ENCODE measurements at places on chromosomes 11 and 22.

DNA sequence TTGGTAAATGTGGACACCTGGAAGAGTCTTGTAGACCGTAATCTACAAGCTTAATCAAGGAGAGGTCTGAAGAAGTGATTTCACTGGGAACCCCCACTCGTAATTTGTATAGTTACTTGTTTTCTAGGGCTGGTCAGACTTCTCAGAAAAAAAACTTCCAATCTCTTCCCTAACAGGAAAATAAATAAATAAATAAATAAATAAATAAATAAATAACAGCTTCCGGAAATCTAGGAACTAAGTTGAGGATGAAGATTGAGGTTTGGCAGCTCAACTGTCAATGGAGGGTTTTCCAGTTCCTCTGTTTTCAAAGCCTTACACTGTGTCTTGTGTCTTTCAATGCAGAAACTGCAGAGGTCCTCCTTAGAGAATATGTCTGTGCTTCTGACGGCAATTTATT is 17.7 kb upstream of the TYR start:
- no peak for DNase-seq

DNA sequence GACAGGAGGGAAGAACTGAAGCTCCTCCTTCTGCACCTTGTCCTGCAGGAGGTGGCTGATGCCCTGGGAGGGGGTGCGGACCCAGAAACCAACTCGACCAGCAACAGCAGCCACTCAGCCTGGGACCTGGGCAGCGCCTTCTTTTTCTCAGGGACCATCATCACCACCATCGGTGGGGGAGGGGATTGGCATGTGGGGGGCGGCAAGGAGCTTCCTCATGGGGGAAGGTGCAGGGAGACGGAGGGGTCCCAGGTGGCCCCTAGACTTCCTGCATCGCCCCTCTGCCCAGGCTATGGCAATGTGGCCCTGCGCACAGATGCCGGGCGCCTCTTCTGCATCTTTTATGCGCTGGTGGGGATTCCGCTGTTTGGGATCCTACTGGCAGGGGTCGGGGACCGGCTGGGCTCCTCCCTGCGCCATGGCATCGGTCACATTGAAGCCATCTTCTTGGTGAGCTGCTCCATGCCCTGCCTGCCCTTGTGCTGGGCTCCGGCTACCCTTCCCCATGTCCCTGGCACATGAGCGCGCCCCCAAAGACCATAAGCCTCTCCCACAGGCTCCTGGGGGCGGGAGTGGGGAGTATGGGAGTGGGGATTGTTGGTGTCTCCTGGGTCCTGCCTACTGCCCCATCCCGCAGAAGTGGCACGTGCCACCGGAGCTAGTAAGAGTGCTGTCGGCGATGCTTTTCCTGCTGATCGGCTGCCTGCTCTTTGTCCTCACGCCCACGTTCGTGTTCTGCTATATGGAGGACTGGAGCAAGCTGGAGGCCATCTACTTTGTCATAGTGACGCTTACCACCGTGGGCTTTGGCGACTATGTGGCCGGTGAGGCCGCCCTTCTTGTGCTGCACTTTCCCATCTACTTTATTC is 3.1 kb upstream of the CATSPERZ start:
- no peak for DNase-seq

- peak; percentile 1 for DNase-seq
Observed at GRCh38 chr11:81070948-81071347, 1630.1 kb upstream of the TENM4 start.

- DNase-seq = no peak
Observed at GRCh38 chr22:20240447-20240764, 27.7 kb downstream of the RTN4R start.

DNA sequence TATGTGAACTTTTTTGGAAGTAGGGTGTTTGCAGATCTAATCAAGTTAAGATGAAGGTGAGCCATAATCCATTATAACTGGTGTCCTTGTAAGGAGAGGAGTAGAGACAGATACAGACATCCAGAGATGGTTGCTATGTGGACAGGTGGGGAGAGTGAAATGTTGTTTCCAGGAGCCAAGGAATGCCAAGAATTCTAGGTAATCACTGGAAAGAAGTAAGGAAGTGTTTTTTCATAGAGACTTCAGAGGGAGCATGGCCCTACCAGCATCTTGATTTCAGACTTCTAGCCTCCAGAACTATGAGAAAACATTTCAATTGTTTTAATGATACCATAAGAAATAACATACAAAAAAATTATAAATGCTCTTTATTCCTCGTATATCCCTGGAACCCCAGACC is 320.5 kb upstream of the ANO3 start:
- no peak for DNase-seq

GRCh38 chr11:12403122-12403996 is 26.0 kb downstream of the PARVA start:
- DNase-seq = no peak

GRCh38 chr11:69390561-69390960 is 90.9 kb upstream of the LINC01488 start:
- DNase-seq = no peak

DNA sequence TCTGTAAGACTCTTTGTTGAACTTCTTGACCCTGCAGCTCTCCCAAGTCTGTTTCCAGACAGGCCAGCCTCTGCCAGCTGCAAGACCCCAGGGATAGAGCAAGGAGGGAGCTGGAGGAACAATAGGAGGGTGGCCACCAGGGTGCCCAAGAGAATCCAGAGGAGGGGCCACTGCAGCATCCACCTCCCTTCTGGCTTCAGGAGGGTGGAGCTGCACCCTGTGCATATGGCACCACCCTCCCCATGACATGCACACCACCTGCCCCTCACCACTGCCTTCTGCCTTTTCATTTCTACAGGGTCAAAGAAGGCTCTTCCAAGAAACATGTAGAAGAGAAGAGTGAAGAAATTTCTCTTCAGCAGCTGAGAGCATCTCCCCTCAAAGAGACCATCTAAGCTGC is 20.1 kb upstream of the POLA2 start:
- no peak for DNase-seq

DNA sequence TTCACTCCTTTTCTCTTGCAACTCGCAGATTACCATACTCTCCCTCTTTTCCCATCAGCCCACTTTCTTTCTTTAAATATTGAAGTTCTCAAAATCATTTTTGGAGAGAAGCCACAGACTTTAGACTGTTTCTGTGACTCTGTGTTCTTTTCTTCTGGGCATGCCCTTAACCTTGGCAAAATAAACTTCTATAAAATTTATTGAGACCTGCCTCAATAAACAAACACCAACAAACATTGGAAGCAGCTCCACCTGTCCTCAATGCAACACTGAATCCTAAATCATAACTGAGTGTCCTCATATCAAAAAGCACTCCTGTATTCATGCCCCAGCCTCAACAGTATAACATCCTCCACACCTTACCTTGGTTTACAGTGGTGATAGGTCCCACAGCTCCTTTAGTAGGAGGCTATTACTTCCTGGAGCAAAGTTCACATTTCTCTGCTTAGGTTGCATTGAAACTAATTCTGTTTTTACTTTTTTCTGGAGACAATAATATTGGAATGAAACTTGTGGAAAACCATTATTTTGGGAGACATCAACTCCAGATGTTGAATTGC is 320.0 kb upstream of the LRRC4C start:
- DNase-seq = no peak

DNA sequence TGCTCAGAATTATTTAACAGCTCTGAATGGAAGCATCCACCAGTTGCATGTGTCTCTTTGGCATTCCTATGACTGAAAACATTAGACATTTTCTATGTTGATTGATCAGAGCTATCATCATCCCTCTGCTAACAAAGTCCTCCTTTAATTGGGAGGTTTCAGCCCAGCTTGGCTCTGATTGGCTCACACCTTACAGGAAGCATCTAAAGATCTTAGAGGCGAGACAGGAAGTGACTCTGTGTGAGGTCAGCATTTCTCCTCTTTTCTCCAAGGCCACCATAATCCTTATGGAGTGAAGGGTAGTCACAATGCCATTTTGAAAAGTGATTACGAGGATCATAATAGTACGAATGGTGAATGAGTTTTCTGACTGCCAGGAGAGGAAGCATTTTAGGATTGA is 260.8 kb downstream of the MIAT start:
- DNase-seq = no peak

DNA sequence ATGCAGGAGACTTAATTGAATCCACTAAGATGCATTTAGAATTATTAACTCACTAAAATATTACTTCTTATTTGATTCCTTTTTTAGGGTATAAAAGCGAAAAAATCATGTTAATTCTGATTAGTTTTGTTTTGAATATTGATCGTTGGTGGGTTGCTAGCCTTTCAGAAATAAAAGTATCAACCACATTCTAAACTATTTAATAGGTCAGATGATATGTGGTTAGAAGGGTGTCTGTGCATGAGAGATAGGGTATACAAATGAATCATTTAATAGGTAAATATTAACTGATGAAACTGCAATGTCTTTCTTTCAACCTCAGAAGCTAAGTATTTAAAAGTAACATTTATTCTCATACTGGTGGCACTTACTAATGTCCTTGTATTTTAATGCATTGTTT is 515.1 kb downstream of the CNTN5 start:
- DNase-seq = no peak

DNA sequence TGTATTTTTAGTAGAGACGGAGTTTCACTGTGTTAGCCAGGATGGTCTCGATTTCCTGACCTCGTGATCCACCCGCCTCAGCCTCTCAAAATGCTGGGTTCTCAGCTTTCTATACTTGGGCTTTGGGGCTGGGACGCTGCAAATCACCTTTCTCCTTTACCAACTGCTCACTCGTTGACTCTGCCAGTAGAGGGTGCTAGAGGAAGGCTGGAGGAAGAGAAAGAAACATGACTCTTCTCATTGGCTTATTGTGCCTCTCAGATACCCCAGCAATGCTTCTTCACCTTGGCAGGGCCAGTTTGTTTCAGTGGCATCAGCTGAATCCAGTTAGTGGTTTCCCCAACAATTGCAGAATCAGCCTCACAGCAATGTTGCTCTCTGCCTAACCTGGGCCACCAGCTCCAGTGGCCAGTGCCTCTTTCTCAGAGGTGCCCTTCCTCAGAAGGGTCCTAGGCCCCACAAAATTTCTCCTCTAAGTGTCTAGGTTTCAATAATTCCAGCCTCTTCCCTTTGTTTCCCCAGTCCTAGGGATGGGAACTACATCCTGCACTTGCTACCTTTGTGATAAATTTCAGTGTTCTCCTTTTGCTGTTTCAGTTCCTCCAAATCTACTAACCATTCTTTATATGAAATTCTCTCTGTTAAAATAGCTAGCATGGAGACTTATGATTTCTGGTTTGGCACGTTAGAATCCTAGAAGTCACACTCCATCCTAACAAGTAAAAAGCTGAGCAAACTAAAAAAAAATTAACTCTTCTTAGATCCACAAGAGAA is 71.5 kb upstream of the VSTM5 start:
- DNase-seq = peak; percentile 12

- DNase-seq = no peak
Observed at GRCh38 chr11:134475951-134476350, 63.9 kb upstream of the B3GAT1 start.

DNA sequence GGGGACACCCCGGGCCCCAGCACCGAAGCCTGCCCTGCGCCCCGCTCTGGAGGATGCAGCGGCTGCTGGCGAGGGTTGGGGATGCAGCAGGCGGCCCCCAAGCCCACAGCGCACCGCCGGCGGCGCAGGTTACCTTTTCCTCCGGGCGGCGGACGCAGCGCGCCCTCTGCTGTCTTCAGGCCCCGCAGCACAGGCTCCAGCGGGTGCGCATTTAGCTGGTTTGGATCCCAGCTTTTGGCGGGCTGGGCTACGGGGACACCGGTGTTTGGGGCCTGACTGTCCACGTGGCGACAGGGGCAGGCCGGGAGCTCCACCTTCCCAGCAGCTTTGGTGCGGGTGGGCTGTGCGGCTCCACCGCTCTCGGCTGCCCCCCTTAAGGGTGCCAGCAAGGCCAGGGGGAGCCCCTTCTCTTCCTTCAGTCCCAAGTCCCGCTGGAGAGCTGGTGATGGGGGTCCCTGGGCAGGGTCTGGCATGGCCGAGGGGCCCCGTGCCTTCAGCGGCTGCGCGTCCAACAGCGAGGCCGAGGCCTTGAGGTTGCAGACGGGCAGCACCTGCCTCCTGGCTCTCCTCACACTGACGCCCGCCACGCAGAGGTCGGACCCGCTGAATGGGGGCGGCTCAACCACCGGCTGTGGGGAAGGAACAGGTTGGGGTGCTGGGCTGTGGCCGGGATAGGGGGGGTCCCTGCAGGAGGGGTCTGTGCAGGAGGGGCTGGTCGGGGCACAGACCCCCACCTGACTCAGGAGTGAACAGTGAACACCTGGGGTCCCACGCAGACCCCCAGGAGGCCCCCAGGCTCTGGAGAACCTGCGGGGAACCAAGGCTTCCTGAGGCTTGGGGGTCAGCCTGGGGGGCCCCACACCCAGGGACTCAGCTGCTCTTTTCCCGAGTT is 18.0 kb upstream of the IL17REL start:
- peak; percentile 86 for DNase-seq

DNA sequence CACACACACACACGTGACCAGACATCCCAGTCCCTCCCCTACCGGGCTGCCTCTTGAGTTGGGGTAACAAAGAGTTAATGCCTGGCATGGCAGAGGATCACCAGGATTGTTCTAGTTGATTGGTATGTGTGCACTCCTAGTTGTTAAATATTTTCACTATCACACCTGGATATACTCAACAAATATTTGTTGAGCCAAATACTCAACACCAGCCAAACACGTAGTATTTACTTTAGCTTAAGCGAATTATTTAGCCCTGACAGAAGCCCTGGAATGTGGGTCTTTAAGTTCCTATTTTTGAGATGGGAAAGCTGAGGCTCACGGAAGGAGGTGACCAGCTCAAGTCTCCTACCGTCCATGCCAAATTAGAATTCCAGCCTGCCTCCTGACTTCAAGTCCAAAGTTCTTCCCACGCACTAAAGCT is 10.5 kb downstream of the CD3E start:
- no peak for DNase-seq

GRCh38 chr11:77191823-77192495 is 63.9 kb downstream of the MYO7A start:
- DNase-seq = peak; percentile 25

- peak; percentile 69 for DNase-seq
Observed at GRCh38 chr11:93740730-93741093, 583 bp downstream of the TAF1D start.

DNA sequence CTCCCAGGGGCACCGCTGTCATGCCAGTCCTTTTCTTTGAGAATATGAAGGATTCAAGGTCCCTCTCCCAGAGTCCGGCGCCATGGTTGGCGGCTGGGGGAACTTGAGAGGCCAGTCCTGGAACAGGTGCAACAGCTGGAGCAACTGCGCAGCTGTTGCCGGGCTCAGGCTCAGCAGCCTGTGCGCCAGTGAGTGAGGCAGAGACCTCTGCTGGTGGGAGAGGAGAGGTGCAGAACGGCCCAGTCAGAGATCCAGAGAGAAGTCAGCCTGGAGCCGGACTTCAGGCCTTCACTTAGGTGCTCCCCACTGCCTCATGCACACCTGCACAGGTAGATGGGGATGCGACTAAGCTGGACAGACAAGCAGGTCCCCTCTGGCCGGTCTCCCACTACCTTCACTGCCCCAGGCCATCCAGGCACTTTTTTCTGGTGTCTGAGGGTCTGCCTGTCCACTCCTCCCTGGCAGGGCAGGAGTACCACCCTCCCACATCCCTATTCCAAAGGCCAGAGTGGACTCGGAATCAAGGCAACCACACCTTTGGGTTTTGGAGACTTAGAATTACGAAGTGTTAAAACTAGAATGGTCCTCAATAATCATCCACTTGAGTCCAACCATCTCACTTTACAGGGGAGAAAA is 4.6 kb downstream of the CHRDL2 start:
- peak; percentile 46 for DNase-seq

- no peak for DNase-seq
Observed at GRCh38 chr11:31764261-31764660, 46.9 kb downstream of the PAX6 start.

GRCh38 chr22:36358533-36359469 is 29.0 kb downstream of the MYH9 start:
- DNase-seq = peak; percentile 51
